ENCODE measurements at places on chromosomes 5 and 9.

DNA sequence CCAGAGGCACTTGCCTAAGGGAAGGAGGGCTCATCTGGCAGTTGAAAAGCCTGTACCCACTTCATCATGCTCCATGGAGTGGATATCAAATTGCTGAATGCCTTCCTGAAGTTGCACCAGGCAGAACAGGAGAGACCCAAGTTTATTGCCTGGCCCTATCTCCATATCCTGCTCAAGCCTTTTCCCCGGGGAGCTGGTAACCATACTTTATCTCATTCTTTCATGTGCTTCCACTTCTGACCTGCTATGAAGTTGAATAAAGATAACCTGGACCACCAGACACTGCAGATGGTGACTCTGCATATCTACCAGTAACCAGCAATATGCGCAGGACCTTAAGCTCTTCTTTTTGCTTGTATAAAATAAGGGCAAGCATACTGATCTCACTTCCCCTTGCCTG, 1397.5 kb upstream of the CDH6 start:
- no peak for DNase-seq

DNA sequence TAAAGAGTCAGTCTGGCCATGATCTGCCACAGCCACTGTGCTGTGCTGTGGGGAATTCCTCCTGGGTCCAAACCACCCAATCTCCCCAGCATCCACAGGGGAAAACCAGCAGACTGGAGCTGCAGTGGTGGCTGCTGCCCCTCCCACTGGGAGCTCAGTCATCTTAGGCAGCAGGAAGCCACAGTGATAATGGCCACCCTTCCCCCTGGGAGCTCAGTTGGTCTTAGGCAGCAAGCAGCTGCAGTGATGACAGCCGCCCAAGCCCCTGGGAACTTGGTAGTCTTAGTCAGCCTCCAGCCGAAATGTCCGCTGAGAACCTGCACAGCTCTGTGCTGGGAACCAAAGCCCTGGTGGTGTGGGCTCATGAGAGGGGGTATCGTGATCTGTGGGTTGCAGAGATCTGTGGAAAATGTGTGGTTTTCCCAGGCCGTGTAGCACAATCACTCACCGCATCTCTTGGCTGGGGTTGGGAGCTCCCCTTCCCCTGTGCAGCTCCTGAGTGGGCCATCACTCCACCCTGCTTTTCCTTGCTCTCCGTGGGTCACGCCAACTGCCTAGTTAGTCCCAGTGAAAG, 38.4 kb upstream of the SMIM15 start:
- no peak for DNase-seq

GRCh38 chr5:108729242-108729615, 18.5 kb upstream of the FER start:
- no peak for DNase-seq

GRCh38 chr9:133031496-133031911, 707 bp downstream of the GTF3C5 start:
- DNase-seq, result no peak

- DNase-seq, result no peak
These were observed 914.2 kb upstream of the CDH6 start for GRCh38 chr5:30279237-30279636.

- DNase-seq, result no peak
These were observed 2.4 kb downstream of the TTC39B start for GRCh38 chr9:15304632-15305031.

DNA sequence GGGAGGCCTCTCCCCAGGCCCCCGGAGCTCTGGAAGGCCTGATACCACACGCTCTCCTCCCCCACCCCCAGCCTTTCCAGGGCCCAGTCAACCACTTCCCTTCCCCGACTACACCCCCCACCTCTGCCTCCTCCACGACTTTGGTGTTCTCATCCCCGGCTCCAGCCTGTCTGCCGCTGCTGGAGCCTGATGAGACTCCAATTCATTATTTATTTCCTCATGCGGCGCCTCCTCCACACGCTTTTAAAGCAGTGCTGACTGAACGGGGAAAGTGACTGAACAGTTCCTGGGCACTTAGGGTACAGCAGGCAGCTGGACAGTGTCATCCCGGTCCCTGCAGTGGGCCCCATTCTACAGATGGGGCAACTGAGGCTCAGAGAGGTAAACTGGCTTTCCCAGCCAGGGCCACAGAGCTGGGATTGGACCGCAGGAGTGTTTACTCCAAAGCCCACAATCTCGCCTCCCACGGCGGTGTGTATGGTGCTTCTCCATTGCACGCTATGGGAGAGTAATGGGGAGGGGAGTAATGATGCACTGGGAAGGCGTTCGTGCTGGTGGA, 15.9 kb upstream of the RPL26L1 start:
- no peak for DNase-seq

GRCh38 chr5:76801803-76802195, 17.0 kb upstream of the F2RL1 start:
- DNase-seq, result no peak

- DNase-seq, result no peak
These were observed 5.2 kb upstream of the TDRD7 start for GRCh38 chr9:97406620-97407177.

- no peak for DNase-seq
These were observed 147.4 kb downstream of the TRIM36 start for GRCh38 chr5:115022303-115022702.

GRCh38 chr5:15727375-15727774, 227.4 kb downstream of the FBXL7 start:
- DNase-seq, result no peak

DNA sequence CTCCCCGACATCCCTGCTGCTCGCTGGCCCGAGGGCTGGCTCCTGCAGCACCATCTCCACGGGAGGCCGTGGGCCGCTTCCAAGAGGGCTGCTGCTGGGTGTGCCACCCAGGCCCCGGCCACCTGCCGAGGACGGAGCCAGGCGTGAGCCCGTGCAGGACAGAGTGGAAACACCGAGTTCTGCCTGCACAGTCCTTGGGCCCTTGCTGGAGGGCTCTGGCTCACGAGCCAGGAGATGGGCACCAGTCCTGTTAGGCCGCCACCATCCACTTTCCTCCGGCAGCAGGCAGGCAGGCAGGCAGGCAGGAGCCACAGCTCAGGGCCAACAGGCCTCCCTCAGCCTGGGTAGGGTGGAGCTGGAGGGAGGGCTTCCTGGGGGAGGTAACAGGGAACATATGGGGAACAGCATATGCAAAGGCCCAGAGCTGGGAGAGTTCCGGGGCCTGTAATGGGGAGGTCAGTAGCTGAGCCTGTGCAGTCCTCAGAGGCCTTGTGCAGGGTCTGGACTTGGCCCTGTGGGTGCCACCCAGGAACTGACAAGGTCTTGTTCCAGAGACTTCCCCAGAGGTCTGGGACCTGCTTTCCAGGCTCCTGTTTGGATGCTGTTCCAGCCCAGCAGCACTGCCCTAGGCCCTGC, 31.9 kb downstream of the RXRA start:
- DNase-seq, result no peak

- DNase-seq, result no peak
These were observed 379.2 kb upstream of the CDH18 start for GRCh38 chr5:20367178-20367577.

GRCh38 chr5:135708481-135709207, 125.8 kb upstream of the SLC25A48 start:
- no peak for DNase-seq

- no peak for DNase-seq
These were observed 257.2 kb downstream of the KIAA0825 start for GRCh38 chr5:94361161-94361560.

- DNase-seq, result no peak
These were observed 47.9 kb upstream of the SMAD5 start for GRCh38 chr5:136084698-136085097.

Measured in brain pericyte (primary cell).